ENCODE measurements at places on chromosomes 16 and 17.

DNA sequence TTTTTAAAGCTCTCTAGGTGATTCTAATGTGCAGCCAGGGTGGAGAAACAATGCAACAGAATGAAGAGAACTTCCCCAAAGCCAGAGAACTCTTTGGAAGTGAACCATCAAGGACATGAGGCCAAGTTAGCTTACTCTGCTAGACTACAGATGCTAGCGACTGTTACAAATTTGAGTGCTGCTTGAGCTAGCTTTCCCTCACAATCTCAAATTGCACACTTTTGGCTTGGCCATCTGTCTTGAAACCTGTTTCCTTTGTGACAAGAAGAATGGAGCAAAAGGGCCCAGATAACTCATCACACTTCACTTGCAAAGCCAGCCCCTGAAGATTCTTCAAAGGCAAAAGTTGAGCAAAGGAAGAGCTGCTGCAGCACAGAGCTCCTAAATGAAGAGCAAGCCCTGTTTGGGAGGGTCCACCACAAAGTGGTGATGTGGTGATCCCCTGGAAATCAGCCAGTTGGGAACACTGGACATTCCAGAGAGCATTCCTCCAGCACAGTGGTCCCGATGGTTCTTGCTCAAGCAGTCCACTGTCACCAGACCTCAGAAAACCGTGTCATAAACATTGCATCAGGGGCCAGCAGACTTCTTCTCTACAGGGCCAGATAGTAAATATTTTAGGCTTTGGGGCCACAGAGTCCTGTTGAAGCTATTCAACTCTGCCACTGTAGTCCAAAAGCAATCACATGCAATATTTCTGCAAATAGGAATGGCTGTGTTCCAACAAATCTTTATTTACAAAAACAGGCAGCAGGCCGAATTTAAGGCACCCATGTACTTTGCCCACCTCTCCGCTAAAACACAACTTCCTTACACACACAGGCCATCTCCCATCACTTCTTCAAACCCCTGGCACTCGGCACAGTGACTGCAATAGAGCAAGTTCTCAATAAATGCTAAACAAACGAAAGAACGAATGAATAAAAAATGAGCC lies 21.2 kb downstream of the SLC39A11 start:
- no peak for DNase-seq

GRCh38 chr17:78676412-78677302 lies 99.5 kb upstream of the DNAH17 start:
- no peak for DNase-seq

DNA sequence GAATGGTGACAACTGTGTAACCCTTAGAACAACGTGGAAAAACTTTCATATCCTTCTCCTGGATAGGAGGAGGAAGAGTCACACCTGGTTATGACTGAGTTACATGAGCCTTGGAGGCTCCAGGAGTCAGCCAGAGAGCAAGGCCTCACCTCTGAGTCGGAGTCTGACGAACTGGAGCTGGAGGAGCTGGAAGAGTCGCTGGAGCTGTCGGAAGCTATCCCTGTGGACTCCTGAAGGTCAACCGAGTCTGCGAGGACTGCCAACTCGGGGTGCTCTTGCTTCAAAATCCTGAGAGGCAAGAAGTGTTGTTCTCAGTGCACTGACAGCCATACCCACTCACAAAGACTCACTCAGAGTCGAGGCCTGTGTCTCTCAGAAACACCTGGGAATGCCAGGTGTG lies 6.2 kb downstream of the JMJD6 start:
- no peak for DNase-seq

DNA sequence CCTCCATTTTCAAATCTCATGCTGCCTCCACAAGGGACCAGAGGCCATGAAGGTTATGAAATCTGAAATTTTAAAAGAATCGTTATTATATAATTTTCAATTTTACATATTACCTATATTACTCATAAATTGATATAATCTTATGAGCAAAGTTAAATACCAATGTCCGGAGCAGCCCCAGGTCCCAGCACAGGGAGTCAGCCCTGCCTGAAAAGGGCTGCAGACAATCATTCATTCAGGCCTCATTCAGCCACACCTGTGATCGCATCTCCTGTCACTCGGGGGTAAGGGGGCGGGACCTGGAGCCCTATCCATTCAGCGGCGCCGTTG lies 172.5 kb downstream of the AHSP start:
- DNase-seq = no peak

DNA sequence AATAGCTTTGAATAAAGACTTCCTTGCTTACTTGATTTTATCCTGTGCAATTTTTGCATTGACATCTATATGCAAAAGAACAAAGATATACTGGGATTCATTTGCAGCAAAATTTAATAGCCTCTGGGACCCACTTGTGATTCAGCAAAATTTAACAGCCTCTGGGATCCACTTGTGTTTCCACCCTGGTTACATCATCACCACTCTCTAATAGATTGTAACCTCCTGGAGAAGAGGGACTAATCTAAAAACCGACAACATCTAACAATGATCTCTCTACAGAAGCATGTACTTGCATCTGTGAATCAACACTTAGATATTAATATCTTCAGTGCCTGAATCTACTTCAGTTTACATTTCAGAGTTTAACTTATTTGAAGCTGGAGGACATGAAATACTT lies 202.0 kb upstream of the CPHXL start:
- no peak for DNase-seq

- no peak for DNase-seq
These were observed 15.6 kb upstream of the CBFA2T3 start for GRCh38 chr16:88992351-88993165.

- DNase-seq = no peak
These were observed 19.8 kb downstream of the PRPSAP1 start for GRCh38 chr17:76333673-76334505.

DNA sequence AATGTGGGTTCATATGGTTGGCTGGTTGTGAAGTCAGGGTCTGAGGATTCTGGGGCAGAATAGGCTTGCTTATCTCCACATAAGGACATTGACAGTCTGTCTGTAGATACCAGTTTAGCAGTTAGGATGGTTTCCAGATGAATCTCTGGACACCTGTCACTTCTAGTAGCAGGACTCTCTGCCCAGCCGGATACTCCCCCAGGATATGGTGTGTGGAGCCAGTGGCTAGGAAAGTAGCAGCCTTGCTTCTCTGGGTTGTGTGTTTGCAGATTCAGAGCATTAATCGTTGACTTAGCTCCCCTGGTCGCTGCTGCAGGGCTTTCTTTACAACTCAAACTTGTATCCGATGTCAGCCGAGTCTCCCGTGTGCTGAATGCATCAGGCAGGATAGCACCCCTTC lies 45.2 kb downstream of the CLEC16A start:
- no peak for DNase-seq

- DNase-seq = no peak
These were observed 69.8 kb downstream of the MRM3 start for GRCh38 chr17:851924-852323.

DNA sequence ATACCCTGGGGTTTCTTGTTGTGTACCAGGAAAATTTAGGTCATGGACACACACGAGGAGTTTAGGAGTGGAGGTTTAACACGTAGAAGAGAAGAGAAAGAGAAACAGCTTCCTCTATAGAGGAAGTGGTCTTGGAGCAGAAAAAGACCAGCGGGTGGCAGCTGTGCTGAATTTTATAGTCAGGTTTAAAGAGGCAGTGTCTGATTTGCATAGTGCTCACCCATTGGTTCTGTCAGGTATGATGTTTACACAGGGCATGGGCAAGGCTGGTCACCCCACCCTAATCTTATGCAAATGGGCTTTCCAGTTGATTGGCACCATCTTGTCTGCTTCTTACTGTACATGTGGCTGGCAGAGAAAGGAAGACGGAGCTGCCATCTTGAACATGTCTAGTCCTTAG lies 309.0 kb downstream of the CDH13 start:
- no peak for DNase-seq

DNA sequence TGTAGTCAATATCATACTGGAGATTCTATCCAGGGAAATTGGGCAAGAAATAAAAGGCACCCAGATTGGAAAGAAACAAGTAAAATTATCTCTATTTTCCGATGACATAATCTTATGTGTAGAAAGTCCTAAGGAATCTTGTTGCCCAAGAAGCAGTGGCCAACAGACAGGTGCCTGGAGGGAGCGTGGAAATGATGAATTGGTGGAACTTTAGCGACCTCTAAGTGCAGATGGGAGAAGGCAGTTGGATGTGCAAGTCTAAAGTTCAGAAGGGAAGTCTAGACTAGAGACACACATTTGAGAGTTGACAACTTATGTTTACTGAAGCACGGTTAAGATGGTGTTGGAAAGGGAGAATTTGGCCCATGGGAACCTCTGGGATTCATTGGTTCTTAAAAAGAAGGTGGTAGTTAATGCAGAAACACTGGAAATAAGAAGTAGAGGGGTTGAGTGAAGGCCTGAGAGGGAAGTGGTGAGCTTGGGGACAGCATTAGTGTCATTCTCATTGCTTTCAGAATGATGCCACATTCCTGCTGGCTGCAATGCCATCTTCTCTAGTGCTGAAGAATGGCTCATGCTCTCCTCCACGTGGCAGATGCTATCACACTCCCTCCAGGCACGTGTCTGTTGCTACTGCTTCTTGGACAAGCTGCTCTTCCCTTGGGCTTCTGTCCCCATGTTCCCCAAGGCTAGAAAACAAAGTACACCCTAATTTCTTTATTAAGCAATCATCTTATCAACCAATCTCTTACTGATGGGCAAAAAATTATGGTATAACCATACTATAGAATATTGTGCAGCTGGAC lies 24.0 kb downstream of the TAT start:
- no peak for DNase-seq

- DNase-seq = no peak
These were observed 839 bp downstream of the SLC25A35 start for GRCh38 chr17:8294361-8294760.

GRCh38 chr17:37438141-37438540 lies 31.5 kb downstream of the TADA2A start:
- no peak for DNase-seq

GRCh38 chr16:80107900-80108299 lies 432.9 kb upstream of the DYNLRB2 start:
- no peak for DNase-seq

DNA sequence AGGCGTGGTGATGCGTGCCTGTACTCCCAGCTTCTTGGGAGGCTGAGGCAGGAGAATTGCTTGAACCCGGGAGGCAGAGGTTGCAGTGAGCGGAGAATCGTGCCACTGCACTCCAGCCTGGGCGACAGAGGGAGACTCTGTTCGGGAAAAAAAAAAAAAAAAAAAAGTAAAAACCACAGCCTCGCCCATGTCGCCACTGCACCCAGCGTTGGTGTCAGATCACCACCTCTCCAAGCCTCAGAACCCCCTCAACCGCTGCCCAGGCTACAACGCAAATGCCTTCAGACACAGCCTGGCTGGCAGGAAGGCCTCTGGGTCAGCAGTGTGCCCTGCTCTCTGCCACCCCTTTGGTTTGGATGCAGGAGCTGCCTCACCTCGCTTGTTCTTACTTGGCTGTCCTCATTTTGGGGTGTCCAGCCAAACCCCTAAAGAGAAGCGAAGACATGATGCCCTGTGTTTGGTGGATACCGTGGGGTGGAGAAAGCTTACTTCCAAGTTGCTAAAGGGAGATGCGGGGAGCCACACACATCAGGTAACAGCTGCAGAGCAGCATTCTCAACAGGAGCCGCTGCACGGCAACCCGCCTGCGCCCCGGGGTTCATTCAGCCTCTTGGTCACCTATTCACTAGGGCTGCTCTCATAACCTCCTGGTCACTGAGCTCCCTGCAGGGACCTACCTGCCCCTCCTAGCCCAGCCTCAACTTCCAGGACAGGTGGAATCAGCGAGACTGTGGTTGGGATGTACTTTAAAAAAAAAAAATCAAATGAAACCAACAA lies 13.0 kb upstream of the CYTH1 start:
- DNase-seq = no peak

DNA sequence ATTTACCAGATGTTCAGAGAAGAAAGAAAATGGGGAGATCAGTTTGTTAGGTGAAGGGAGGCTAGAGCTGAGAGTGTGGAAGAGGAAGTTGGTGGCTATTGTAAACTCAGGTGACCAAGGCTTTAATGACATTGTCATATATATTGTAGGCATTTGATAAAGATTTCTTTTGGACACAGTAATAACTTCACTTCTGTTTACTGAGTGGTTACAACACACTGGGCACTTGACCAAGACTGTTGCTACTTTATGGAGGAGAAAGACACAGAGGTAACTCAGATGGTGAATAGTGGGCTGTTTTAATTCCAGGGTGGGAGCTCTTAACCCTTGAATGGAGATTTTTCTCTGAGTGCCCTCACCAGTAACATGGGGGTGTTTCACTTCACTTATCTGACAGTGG lies 46.0 kb downstream of the TNRC6A start:
- no peak for DNase-seq

DNA sequence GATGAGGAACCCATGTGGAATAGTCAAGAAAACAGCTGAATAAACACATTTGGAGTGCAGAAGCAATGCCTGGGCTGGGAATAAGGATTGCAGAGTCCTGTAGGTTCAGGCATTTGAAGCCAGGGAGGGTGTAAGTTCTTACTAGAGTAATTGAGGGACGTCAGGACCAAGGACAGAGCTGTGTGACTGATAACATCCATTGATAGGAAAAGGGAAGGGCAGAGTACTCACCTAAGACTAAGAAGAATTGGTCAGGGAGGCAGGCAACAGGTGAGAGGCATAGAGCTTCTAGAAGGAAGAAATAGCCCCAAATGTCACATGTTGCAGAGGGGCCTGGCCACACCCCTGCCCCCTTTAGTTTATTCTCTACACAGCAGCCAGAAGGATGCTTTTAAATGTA lies 79.8 kb upstream of the TMEM132E start:
- no peak for DNase-seq

DNA sequence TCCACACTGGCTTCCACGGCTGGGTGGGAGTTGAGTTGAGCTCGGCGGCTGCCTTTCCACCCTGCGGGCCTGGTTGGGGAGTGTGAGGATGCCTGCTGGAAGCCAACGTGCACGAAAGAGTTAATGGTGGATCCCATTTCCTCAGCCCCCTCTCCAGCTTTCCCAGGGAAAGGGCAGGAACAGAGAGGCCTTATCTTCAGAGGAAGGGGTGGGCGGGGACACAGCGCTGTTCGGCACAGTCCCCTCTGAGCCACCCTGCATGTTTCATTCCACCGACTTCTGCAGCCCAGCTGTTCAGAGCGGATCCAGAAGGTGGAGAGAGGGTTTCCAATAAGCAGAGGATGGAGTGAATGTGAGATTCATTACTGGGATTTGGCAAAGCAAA lies 295.3 kb downstream of the SEC14L1 start:
- no peak for DNase-seq

- no peak for DNase-seq
These were observed 11.5 kb downstream of the ZNF319 start for GRCh38 chr16:57988929-57989328.

DNA sequence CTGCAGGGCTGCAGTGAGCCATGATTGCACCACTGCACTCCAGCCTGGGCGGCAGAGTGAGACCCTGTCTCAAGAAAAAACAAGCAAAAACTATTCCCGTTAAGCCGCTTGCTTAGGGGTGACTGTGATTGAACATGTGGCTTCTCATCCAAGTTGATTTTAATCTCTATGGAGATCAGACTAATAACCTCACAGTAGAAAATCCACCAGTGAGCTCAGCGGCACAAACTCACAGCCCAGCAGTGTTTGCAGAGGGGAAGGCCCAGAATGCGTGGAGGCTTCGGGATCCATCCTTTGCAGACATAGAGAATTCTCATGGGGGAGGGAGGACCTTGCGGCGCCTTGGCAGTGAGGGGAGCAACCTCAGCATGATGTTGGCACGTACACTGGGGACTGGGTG lies 7.4 kb downstream of the BANP start:
- no peak for DNase-seq
